A549 (cell line): ENCODE measurements at places on chromosomes 3 and 15.

- DNase-seq, result no peak
Observed at GRCh38 chr3:134804508-134805480, 9.7 kb downstream of the EPHB1 start.

DNA sequence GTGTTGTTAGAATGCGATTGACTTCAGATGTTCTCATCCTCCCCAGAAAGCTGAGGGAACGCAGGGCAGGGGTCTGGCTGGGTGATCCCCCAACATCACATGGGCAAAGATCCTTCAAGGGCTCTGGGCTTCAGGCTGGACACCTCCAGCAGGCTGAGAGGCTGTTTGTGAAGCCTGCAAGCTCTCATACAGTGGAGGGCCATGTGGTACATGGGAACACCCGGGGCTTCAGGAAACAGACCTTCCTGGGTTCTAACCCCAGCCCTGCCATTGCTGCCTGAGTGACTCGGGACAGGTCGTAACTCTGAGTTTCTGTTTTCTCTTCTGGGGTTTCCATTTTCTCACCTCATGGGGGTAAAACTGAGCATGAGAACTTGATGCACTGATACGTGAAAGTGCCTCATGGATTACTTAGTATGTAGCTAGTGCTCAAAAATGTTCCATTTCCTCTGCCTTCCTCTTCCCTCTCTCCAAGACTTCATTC, 81.2 kb downstream of the TLE3 start:
- no peak for DNase-seq

- no peak for DNase-seq
Observed at GRCh38 chr3:167967257-167968036, 128.3 kb downstream of the GOLIM4 start.

- no peak for DNase-seq
Observed at GRCh38 chr3:134900482-134900881, 105.4 kb downstream of the EPHB1 start.

DNA sequence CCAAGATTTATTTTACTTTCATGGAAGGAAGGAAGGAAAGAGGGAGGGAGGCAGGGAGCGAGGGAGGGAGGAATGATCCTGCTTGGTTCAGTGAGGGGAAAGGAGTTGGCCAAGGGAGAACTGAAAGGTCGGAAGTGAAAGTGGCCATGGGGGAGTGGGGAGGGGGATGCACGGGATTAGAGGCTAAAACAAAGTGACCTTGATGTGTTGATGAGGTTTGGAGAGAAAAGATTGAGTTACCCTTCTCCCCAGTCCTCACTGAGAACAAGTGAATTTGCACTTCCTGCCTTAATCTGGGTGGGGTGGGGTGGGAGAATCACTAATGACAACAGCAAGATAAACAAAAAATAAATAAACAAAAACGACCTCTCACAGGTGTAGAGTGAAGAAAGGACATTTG, 212.0 kb upstream of the TLE3 start:
- no peak for DNase-seq

DNA sequence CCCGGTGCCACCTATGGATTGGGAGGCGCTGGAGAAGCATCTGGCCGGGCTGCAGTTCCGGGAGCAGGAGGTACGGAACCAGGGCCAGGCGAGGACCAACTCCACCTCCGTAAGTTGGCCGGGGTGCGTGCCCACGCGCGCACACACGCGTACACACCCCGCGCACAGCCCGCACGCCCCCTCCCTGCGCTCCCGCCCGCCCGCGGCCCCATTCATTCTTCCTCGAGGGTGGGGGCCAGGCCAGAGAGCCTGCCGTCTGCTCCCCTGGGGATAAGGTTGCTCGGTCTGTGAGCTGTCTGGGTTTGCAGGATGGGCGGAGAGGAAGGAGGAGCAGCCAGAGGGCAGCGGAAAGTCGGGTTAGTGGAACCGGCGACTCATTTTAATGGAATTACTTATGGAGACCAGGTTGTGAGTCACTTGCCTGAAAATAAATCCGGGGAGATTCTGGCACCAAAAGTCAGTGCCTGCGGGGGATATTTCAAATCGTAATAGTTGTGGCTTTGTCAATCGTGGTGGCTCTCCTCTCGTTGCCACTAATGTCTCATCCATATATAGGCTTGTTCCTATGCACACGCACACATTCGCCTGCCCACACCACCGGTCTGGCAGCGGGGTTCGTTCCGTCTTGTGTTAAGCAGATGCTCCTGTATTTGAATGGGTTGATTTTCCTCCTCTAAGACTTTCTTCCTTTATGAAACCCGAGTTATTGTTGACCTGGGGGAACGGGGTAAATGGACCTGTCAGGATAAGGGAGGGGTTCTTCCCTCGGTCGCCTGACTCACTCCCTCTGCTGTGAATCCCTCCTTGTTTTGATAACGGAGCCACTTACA, 223.4 kb upstream of the IL12A start:
- peak; percentile 86 for DNase-seq

DNA sequence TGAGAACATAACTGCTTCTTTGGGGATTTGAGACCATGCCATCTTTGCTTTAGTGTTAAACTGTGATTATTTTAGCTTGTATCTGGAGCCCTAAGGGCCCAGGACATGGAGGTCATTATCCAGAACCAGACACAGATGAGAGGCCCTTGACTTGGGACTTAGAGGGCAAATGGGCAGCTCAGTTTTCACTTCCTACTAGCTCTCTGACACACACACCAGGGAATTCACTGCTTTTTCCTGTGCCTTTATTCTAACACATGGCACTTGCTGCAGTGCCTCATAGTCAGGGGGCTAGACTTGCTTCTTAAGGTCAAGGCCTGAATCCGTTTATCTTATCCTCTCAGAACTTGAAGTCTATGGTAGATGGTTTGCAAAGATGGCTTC, 33.3 kb downstream of the AMOTL2 start:
- no peak for DNase-seq

GRCh38 chr3:169241991-169242707, 421.4 kb downstream of the MECOM start:
- DNase-seq, result no peak

DNA sequence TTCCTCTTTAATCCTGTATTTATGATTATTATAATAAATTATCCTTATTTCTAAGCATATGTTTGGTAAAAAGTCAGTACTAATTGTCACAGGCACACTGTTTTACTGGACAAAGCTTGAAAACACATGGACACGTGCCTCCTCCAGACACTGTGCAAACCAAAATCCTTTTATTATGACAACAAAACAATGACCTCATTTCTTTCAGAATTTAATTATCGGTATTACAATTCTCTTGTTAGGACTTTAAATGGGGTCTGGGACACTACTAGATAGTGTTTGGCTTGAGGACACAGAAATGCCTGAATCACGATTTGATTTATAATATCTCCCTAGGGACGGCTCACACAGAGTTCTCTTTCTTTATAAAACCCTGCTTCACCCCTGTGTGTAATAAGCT, 107.3 kb upstream of the IGSF10 start:
- no peak for DNase-seq

DNA sequence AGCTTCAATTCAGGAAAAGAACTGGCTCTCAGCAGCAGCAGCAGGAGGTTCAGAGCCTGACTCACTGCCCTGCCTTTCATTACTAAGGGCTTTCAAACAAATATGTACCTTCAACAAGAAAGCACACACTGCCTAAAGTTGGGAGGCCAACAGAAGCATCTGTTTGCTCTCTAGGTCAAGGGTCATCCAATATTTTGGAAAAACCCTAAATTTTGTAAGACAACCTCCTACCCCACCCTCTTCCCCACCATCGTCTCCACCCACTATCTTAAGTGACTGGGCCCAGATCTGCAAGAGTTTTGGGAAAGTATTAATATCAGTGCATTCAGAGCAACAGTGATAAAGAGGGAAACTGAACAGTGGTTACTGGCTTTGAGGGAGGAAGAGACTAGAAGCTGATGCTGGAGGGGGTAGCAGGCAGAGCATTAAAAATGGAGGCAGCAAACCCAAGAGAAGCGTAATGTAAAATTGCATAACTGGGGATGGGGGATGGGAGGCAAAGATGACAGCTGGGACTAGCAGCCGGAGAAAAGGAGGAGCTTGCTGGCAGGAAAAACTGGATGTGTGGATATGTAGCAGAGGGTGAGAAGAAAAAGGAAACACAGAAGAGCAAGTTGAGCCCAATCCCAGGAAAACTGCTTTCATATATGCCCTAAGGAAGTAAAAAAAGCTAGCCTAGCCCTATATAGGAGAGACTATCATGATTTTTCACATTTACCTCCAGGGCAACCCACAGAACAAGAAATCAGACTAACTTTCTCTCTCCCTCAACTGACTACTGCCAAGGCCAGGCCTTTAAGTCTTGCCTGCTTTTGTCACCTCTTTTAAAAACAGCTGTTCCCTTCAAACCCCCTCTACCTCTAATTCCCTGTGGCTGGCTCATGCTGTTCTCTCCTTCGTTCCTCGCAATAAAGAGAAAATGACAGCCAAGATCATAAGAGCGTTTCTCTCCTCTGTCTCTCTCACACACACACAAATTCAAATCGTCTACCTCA, 31.4 kb downstream of the NPTN start:
- DNase-seq, result peak; percentile 42

- no peak for DNase-seq
Observed at GRCh38 chr3:55118451-55118850, 190.6 kb upstream of the LRTM1 start.

GRCh38 chr3:13828501-13829265, 51.2 kb downstream of the WNT7A start:
- DNase-seq, result no peak

DNA sequence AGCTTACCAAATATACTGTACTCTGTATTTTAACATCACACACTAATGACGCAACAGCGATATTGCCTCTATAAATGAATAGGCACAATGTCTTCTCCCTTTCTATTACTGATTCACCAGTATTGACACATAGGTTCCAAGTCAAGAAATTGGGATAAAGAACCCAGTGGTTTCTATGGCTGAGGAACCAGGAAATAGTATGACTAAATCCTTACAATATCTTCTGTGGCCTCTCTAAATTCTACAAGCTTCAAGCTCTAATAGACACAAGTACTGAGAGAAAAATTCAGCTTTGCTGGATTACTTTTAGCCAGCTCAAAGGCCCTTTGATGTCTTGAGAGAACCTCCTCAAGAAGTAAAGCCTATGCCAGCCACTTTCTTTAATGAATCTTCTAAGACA, 162.5 kb downstream of the DPH6 start:
- no peak for DNase-seq

DNA sequence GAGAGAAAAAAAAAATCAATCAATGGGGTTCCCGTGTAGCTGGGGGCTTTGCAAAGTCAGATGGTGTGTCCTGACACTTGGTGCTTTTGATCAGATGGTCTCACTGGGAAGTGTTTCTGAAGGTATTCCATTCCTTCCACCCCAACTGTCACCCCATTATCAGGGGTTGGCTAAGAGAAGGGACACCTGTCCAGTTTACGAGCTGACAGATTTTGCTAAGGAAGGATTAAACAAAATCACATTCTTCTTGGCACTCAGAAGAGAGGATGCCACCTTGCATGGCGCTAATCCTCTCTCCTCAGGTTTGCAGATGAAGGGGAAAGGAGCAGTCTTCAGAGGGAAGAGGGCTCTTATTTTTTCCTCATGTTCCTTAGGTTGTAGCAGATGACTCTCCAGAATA, 103.7 kb upstream of the ETV5 start:
- DNase-seq, result no peak

DNA sequence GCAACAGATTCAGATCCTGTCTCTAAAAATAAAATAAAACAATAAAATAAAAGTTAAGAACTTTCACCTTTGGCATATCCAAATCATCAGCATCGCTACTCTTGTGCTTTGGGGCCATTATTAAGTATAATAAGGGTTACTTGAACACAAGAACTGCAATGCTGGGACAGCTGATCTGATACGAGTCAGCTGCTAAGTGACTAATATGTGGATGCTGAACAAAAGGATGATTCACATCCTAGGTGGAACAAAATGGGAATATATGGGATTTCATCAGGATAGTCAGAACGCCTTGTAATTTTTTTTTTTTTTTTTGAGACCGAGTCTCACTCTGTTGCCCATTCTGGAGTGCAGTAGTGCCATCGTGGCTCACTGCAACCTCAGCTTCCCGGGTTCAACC, 29.7 kb downstream of the BUB1B start:
- DNase-seq, result peak; percentile 3

DNA sequence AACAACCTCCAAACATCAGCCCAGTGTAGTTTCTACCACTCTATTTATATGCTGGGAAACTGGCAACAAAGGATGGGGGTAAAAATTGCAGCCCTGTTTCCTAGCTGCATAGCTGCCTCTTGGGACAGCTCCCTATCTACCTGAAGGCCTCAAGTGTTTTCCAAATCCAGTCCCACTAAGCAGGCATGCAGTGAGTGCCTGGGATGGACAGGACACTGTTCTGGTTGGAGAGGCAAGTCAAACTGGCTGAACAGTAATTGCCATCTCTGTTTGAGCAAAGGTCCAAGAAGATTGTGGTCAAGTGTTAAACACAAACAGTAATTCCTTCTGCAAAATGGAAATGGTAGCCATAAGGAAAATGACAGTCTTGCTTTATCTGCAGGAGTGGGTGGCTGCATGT, 125.4 kb downstream of the FMN1 start:
- DNase-seq, result no peak

- DNase-seq, result no peak
Observed at GRCh38 chr3:116148881-116149851, 296.1 kb downstream of the LSAMP start.

DNA sequence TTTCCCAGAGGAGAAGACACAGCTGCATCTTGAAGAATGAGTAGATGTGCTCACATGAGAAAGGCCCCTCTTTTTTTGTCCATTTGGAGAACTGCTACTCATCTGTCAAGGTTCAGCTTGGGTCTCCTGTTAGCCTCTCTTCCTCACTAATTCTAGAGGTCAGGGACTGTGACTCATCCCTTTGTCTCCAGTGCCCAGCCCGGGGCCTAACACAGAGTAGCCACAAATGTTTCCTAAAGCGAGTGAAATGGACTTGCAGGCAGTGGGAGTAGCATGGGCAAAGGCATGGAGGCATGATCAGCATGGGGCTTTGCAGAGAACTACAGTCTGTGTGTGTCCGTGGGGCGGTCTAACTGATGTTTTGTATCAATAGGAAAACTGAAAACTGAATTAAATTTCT, 33.9 kb upstream of the MRPS22 start:
- peak; percentile 15 for DNase-seq

GRCh38 chr3:177835917-177836316, 638.6 kb upstream of the TBL1XR1 start:
- no peak for DNase-seq

DNA sequence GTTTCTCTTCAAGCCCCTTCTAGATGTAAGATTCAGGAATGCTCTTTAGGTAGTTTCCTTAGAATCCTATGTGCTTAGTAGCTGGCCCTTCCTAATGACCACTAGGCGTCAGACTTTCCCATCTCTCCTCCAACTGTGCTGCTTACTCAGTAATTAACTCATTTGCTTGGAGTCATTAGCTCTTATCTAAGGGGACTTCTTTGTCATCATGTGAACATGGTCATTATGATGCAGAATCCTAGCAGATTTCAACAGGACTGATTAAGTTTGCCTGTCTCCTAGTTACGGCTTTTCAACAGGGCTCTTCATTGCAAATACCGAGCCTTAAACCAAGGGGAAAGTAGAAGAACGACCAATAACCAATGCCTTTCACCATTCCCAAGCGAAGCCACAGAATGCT, 46.4 kb downstream of the GJD2 start:
- DNase-seq, result peak; percentile 38

- DNase-seq, result no peak
Observed at GRCh38 chr3:49019941-49020329, 1.6 kb upstream of the DALRD3 start.

GRCh38 chr3:11059090-11059798, 66.7 kb downstream of the SLC6A1 start:
- peak; percentile 69 for DNase-seq

- no peak for DNase-seq
Observed at GRCh38 chr3:53023072-53023823, 22.6 kb downstream of the SFMBT1 start.
